ENCODE measurements at places on chromosomes 3 and 15.

DNA sequence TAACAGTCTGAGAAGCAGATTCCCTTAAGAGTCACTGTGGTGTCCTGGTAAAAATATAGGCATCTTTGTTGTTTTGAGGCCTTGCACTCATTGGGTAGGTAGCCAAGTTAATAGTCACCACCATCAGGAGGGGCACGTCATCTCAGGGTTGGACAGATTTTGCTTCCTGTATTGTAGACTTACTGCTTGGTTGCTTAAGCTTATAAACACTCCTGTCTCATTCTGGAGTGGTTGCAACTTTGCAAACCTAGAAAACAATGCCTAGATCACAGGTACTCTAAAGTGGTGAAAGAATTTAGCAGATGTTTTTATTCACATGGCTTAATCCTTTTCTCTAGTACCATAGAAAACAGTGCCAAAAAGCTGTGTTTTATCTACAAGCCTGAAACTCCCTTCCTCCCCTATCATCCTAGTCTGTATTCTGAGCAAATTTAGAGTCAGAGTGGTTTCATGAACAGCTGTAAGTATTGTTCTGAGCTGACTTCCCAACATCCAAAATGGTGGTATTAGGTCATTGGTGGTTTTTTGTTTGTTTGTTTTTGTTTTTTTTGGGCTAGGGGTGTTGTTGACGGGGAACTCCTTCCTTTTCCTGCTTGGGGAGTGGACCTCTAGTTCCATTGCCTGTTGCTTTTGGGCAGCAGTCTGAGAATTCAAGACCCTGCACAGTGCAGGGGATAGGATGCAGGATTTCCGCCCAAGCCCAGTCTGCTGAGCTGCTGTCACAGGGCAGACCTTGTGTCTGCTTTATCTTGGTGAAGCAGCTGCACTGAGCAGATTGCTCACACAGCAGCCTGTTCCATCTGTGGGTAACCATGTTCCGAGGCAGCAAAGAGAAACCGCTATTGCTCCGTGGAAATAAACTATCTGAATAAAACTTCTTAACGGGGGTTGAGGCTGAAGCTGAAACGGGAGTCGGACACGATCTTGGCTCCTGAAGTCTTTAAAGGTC, 202.0 kb downstream of the AKAP13 start:
- peak; percentile 73 for DNase-seq

- DNase-seq: no peak
These were observed 604.9 kb upstream of the KCNMB2 start for GRCh38 chr3:177931346-177931745.

- DNase-seq: no peak
These were observed 14.9 kb downstream of the SPINT1 start for GRCh38 chr15:40858706-40859105.

GRCh38 chr3:124078953-124079911, 87.3 kb upstream of the ROPN1 start:
- DNase-seq: peak; percentile 23

- DNase-seq: no peak
These were observed 124.3 kb upstream of the RGMA start for GRCh38 chr15:93213281-93213680.

DNA sequence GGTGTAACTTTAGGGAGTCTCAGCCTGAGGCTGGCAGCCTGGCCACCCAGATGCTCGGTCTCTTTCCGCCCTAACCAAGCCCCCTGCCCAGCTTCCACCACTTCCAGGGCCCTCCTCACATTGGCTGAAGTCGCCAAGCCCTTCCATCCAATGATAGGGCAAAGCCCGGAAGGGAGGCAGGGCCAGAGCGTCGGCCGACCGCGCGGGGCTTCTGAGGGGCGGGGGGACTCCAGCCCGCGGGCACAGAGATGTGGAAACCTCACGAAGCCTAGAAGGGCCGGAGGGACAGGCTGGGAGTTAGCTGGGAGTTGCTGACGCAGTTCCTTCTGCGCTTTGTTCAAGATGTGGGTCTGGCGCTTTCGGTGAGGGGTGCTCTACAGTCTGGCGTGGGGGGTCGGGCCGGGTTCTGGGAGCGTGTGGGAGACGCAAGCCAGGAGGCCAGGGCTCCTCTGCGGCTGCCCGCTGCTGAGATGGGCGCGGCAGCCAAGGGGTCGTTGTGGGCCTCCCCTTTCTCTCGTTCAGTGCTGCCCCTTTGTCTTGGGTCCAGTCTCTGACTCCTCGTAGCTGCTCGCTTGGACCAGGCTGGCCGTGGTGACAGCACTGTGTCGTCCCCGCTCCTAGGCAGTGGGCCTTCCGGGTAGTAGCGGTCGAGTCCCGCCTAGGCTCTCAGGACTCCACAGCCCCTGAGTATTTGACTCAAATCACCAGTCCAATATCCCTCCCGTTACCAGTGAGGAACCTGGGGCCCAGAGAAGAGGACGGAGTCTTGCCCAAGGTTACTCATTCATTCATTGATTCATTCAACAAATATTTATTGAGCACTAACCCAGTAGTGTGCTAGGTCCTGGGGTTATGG, at the start of gene ZNF660:
Gene ZNF660, plus strand, starts transcription at position 319 of the 856 bp plus-strand sequence. CDS start 9,230 bp downstream, outside the sequence.
- DNase-seq: no peak

DNA sequence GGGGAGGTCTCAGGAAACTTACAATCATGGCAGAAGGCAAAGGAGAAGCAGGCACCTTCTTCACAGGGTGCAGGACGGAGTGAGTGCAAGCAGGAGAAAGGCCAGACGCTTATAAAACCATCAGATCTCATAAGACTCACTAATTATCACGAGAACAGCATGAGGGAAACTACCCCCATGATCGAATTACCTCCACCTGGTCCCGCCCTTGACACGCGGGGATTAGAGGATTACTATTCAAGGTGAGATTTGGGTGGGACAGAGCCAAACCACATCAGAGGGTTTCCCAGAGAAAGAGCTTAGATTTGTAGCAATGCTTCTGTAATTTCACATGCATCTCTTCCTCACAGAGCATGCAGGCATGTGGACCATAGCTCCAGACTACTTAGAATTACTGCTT, 615.7 kb upstream of the UBE2E2 start:
- no peak for DNase-seq

DNA sequence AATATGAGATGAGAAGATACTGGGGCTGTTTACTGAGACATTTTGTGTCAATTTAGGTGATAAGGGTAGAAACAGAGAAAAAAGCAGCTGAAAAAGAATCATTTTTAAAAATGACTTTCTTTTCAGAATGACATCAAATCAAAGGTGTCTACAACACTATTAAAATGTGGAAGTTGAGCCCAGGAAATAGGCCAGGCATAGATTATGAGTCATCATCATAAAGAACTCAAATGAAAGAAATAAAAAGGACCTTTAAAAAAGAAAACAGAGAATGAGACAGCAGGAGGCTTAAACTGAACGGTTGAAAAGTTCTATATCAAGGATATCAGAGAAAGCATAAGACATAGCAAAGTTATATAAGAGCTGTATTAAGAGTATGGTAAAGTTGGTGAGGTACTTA, 442.5 kb downstream of the CNTN6 start:
- DNase-seq: no peak

DNA sequence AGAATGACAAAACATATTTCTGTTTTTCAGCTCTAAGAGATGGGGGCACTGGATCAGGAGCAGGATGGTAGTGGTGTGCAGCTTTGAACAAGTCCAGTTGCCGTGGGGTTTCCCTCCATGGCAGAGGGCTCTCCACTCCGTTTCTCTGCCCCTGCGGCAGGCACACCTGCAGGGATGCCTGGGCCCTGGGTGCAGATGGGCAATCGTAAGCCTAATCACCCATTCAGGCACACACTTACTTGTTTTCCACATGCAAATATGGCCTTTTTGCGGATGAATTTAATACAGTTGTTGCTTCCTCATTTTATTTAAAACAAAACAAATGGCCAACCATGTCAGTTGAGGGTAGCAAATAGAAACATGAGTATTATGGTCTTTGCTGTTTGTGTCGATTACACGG, 85.1 kb downstream of the LPP start:
- no peak for DNase-seq

DNA sequence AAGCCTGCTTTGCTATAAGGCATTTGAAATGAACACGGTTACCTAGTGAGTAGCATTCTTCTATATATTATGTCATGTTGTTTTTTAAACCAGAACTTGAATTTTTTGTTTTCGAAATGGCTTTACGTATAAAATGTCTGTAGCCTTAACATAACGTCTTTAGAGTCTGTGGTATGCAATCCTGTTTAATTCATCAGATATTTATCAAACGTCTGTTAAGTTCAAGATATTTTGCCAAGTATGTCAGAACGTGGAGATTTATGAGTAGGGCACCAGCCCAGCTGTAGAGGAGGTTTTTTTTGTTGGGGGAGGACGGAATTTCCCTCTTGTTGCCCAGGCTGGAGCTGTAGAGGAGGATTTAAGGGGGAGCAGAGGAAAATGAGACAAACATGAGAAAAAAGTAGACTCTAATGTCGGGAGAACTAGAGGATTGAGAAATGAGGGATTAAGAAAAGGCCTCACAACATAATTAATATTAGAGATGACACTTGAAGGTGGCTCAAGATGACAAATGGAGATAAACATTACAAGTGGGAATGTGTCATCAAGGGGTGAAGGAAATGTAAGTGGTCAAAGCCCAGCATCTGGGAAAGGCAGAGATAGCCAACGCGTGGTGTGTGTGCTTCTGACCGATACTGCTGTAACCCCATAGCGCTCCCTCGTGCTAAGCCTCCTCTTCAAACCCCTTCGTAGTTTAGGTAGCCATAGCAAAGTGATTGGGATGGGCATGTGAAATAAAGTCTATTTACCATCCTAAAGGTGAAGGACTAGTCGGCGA, 154.0 kb upstream of the GOLGA6L4 start:
- no peak for DNase-seq

GRCh38 chr3:119810018-119810435, 28.1 kb downstream of the NR1I2 start:
- peak; percentile 59 for DNase-seq

- DNase-seq: no peak
These were observed 138.0 kb upstream of the ALCAM start for GRCh38 chr3:105228696-105229095.

- no peak for DNase-seq
These were observed 12.5 kb upstream of the IGF1R start for GRCh38 chr15:98635848-98636247.

- DNase-seq: no peak
These were observed 22.6 kb upstream of the SLC6A6 start for GRCh38 chr3:14379843-14380242.

DNA sequence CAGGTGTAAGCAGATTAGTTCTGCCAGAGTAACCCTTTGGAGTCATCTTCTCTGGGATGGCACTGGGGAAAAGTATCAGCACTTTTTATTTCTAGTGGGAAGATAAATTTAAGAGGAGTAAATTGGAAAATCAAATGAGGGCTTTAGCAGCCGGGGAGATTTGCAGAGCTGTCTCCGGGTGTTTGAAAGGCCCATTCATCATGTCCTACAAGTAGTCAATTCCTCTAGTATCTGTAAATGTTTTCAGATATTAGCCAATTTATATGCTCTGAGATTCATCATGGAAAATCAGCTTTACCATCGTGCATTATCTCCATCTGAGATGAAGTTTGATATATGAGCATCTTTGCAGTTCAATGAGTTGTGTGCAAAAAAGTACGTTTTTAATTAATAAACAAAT, 93.6 kb downstream of the CDIN1 start:
- no peak for DNase-seq

DNA sequence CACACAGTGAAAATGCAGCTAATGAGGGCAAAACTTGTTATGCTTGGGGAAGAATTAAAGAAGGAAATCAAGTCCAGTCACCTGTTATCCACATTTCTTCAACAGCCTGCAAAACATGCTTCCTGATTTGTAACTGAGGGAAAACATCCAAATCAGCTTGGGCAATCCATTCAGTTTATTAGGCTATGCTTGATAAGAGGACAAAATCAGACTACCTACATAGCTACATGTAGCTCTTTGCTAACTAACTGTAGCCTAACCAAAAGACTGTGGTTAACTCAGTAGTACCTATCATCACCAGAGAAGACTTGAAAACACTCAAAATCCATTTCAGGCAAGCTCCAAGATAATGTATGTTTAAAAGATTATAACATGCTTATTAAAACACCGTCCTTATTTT, 436.4 kb downstream of the SHQ1 start:
- DNase-seq: no peak

- no peak for DNase-seq
These were observed 33.0 kb downstream of the SYNM start for GRCh38 chr15:99137877-99138276.

DNA sequence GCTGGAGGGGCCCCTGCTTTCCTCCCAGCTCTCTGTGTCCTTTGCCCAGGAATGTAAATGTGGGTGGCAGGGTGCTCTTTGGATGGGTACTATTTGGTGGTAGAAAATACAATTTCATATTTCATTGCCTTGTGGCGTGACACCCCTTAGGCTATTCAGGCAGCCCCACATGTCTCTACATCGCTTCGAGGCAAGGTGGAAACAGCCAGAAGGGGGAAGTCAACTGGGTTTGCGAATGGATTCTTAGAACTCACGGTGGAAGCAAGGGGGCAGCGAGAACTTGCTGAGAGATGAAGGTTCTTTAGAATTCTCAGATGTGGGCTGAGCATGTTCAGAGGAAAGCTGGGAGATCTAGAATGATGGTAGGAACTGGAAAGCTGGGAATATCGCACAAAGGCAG, 25.3 kb downstream of the PLA2G4D start:
- DNase-seq: no peak

DNA sequence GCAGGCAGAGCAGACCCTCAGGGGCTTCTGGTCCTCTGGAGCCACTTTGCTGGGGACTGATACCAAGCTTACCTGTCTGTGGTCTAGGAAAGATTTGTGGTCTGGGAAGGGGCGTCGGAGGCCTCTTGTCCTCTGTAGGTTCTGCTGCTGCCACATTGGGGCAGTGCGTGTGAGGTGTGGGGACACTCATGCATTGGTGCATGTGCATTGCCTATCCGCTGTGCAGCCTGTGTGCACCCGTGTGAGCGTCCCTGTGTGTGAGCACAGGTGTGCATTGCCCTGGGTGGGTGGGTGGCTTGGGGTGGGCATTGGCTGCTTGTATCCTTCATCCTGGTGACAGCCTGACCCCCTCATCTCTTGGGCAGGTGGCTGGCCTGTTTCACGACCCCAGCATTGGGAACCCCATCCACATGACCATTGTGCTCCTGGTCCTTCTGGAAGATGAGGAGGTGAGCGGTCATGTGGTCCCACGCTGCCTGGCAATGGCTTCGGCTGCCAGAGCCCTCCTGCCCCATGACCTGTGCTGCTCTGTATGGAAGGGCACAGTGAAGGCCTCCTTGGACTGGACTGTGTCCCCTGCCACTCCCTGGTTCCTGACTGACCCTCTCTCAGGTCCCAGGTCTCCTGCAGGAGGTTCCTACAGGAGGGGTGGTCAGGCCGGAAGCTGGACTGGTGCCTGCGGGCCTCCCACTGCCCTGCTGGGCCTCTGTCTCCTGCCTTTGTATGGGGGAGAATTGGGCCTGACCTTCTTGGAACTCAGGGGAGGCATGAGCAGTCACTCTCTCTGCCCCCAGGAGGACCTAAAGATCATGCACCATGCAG, 41.5 kb downstream of the SAXO2 start:
- DNase-seq: no peak

DNA sequence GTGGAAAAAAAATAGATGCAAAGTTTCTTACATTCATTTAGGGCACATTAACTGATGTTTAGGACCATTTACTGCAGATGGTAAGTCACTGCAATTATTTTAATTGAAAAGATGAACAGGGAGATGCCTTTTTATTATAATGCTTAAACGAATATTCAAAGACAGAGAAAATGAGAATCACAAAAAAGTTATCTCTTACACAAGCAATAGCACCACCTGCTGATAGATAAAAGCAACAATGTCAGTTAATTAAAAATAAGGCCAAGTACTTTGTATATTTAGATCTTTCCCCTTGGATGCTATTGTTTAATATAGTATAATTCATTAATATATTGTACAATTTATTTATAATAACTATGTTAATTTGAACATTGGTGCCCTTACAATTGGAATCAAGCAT, 55.9 kb downstream of the IFT80 start:
- DNase-seq: no peak
